ENCODE measurements at places on chromosomes 2 and 18.

GRCh38 chr18:80213182-80213581, 34.1 kb downstream of the PARD6G start:
- no peak for DNase-seq

DNA sequence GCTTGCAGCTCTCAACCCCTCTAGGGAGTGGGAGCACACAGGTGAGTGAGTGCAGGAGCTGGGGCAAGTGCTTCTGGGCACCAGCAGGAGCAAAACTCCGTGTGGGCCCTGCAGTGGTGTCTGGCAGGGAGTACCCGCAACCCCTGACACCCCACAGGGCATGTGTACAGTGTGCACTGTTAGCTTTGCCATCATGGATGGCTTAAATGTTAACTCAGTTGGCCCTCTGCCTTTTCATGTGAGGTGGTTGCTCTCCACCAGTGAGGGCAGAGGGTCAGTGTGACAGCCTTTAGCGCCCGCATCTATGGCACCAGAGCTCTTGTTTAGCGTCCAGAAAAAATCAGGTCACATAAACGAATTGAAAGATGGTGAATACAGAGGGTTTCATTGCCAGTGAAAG, 92.7 kb downstream of the TPGS2 start:
- DNase-seq = no peak

- DNase-seq = no peak
These were observed 14.7 kb downstream of the CROCC2 start for GRCh38 chr2:240920783-240921231.

DNA sequence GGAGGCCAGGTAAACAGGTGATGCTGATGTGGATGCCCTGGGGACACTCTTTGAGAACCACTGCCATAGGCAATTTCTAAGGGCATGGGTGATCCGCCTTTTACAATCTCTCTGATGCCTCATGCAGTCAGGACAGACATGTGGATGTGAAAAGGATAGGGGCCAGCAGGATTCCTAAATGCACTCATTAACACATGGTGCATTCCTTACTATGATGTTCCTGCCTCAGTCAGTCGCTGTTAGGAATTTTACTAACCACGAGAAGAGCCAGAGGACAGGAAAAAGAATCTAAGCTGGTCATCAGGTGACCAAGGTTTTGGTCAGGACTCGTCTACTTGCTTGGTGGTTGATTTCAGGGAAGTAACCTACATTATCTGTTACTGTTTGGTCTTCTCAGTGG, 191.0 kb downstream of the ARL4C start:
- DNase-seq = no peak

GRCh38 chr2:184463102-184463865, 135.0 kb upstream of the ZNF804A start:
- DNase-seq = no peak

- DNase-seq = no peak
These were observed 12.0 kb downstream of the ATP6V1B1 start for GRCh38 chr2:70947556-70948184.

DNA sequence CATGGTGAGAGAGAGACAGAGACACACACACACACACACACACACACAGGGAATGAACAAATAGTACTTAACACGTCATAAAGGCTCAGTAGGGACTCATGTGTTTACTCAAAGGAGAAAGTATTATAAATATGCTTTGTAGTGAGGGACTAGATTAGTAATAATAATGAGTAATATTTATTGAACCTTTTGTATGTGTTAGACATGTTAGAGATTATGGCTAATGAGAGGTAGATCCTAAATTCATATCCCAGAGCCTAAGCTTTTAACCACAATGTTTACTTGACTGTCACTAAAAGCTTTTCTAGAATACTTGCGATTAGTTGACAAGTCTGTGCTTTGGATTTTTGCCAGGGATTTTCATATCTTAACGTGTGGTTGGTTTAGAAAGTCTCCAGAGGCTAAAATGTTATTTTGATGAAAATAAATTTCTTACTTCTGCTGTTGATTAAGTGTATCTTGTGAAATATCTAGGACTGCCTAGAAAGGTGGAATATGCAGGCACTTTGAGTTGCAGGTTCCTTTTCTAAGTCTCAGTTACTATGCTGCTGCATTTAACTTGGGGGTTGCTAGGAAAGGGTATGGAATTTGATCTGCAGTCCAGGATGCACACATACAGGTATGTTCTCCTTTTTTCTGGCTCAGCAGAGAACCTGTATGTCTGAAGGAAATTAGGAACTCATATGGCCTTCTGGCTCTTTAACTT, 64.5 kb downstream of the UBR3 start:
- no peak for DNase-seq

- no peak for DNase-seq
These were observed 87.4 kb upstream of the AGAP1 start for GRCh38 chr2:235406430-235406829.

- no peak for DNase-seq
These were observed 55.9 kb downstream of the PLA2R1 start for GRCh38 chr2:160006475-160006874.

DNA sequence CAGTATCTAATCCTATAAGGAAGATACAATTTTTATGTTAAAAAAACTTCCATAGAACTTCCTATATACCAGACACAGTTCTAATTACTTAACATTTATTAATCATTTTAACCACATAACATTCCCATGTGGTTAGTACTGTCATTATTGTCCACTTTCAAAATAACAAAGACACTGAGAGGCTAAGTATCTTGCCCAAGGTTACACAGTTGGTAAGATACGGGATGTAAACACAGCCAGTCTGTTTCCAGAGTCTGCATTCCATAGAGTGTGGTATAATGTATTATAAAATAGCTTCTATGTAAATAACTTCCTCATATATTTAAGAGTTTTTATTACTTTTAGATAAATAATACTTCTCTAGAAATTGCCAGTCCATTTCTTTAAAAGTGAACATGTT, 383.3 kb upstream of the ETAA1 start:
- no peak for DNase-seq
